ENCODE measurements at places on chromosomes 6 and 20. TPM values are rescaled to one million over a fixed set of nuclear protein-coding genes. Genes with fewer than 3 reads are reported as not detected.

The E2F1 gene
- 0.49 TPM for total RNA-seq

DNA sequence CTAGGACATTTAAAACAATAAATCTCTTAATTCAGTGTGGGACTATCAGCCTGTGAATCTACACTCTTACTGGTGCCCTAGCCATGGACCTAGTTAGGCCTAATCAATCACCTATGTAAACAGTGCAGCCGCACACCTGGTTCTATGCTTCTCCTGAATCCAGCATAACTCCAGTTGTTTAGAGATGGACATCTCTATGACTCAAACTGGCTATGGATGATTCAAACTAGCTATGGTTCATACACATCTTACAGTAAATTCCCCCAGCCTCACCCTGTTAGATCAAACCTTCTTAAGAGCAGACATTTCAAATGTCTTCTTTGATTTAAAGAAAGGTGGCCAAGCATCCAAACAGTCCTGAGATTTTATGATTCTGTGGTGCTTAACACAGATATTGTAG, 34.7 kb downstream of the SLC35B3 start:
- DNase-seq = no peak
- H3K4me1 ChIP-seq = no peaks in the 10 kb centered on the region
- no peak overlapping the region for H3K4me3 ChIP-seq

DNA sequence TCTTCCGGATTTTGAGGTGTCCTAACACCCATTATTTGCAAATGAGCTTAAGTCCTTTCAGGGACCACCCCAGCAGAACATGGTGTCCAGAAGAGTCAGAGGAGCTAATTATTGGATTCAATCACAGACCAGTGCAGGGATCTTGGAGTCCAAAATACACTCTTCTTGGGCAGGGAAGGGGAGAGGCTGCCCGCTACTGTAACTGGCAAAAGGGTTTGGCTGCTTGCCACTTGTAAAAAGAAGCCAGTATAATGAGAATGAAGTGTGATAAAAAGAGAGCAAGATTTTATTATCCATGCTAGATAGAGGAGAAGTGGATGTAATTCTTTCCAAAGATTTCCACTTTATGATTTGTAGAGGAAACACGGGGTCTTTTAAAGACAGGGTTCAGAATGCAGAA, 19.3 kb downstream of the SPINT3 start:
- no peaks in the 10 kb centered on the region for H3K36me3 ChIP-seq
- H3K4me1 ChIP-seq = no peaks in the 10 kb centered on the region
- no peak for DNase-seq
- no peak overlapping the region for H3K27ac ChIP-seq
- H3K27me3 ChIP-seq = no peaks in the 10 kb centered on the region

The DOK5 gene
- 2.5 TPM for total RNA-seq

DNA sequence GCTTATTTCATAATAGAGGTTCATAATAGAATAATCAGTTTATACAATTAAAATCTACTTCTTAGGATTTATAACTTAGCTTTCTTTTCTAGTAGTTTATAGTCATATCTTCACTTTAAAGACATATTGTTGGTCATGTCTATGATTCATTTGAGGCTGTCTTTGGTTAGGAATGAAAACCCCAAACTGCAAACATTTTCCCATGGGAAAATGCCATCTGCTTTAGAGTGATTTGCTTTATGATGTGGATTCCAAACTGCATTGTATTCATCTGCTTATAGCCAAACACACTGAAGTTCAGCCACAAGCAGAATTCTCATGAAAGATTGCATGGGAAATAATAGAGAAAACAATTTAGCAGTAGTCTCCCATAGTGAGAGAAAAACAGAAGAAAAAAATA, 128.0 kb downstream of the RFPL4B start:
- DNase-seq = no peak
- H3K4me1 ChIP-seq = peaks cover 5% of the 10 kb centered on the region
- H3K36me3 ChIP-seq = no peaks in the 10 kb centered on the region
- no peak overlapping the region for H3K4me3 ChIP-seq
- H3K27me3 ChIP-seq = no peaks in the 10 kb centered on the region

The HLA-DMB gene
- 10.3 TPM for total RNA-seq

The ABHD16B gene
- not detected for total RNA-seq

GRCh38 chr6:148509800-148510581, 167.4 kb downstream of the SASH1 start:
- peak overlapping the region; percentile 94 for H3K27ac ChIP-seq
- peaks cover 46% of the 10 kb centered on the region for H3K4me1 ChIP-seq
- H3K27me3 ChIP-seq = no peaks in the 10 kb centered on the region
- H3K36me3 ChIP-seq = no peaks in the 10 kb centered on the region
- DNase-seq = no peak

DNA sequence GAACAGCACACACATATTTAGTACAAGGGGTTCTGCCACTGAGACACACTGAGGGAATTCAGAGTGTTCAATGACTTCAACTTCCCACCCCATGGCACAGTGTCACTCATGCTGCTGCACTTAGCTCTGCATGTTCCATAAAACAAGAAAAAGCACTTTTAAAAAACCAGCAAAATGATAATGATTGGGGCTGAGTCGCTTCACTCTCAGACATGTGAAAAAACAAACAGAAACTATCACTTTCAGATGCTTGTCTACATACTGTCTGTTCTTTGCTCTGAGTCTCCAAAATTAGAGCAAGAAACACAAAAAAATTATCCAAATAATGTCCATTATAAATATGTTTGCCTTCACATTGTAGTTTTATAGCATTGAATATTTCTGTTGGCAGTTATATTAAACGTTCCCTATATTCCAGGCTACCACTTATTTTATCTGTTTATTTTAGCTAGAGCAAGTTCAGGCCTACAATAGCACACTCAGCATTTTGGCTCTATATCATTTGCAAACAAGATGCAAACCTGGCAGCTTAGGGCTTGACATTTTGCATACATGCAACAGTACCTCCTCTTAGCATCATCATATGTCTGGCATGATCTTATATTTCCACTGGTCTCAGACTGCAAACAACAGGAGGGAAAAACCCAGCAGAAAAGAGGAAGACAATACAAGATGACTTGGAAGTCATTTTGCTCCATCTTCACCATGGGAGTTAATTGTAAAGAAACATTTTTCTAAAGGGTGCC, 398.8 kb downstream of the HACE1 start:
- H3K36me3 ChIP-seq = no peaks in the 10 kb centered on the region
- no peak overlapping the region for H3K27ac ChIP-seq
- no peak for DNase-seq
- H3K27me3 ChIP-seq = no peaks in the 10 kb centered on the region

The ZMYND8 gene
- 91.1 TPM for total RNA-seq

- no peaks in the 10 kb centered on the region for H3K36me3 ChIP-seq
- H3K27me3 ChIP-seq = no peaks in the 10 kb centered on the region
- H3K4me3 ChIP-seq = no peak overlapping the region
Observed at GRCh38 chr6:27742833-27743573, 169.2 kb downstream of the OR2B2 start.

The UBE2V1 gene
- 74.2 TPM for total RNA-seq

The PACRG gene
- not detected for total RNA-seq

- H3K36me3 ChIP-seq = no peaks in the 10 kb centered on the region
- no peak for DNase-seq
- H3K4me3 ChIP-seq = no peak overlapping the region
- H3K27me3 ChIP-seq = no peaks in the 10 kb centered on the region
- H3K27ac ChIP-seq = no peak overlapping the region
Observed at GRCh38 chr6:167422934-167423333, 98.0 kb downstream of the TTLL2 start.

- H3K27me3 ChIP-seq = no peaks in the 10 kb centered on the region
- DNase-seq = peak; percentile 87
- H3K4me1 ChIP-seq = peaks cover 73% of the 10 kb centered on the region
- H3K4me3 ChIP-seq = peak overlapping the region; percentile 76
Observed at GRCh38 chr20:31719644-31720485, 2.8 kb downstream of the BCL2L1 start.

The HIVEP2 gene
- 24.6 TPM for total RNA-seq

GRCh38 chr20:51134405-51134804, 111.5 kb upstream of the KCNG1 start:
- H3K27ac ChIP-seq = no peak overlapping the region
- H3K4me3 ChIP-seq = no peak overlapping the region
- H3K36me3 ChIP-seq = no peaks in the 10 kb centered on the region
- peak; percentile 34 for DNase-seq
- H3K4me1 ChIP-seq = no peaks in the 10 kb centered on the region

The DEFB124 gene
- not detected for total RNA-seq

- H3K36me3 ChIP-seq = no peaks in the 10 kb centered on the region
- H3K27ac ChIP-seq = no peak overlapping the region
- H3K27me3 ChIP-seq = no peaks in the 10 kb centered on the region
- H3K4me1 ChIP-seq = peaks cover 28% of the 10 kb centered on the region
- DNase-seq = no peak
Observed at GRCh38 chr6:43579171-43579570, 3.2 kb downstream of the POLH start.

DNA sequence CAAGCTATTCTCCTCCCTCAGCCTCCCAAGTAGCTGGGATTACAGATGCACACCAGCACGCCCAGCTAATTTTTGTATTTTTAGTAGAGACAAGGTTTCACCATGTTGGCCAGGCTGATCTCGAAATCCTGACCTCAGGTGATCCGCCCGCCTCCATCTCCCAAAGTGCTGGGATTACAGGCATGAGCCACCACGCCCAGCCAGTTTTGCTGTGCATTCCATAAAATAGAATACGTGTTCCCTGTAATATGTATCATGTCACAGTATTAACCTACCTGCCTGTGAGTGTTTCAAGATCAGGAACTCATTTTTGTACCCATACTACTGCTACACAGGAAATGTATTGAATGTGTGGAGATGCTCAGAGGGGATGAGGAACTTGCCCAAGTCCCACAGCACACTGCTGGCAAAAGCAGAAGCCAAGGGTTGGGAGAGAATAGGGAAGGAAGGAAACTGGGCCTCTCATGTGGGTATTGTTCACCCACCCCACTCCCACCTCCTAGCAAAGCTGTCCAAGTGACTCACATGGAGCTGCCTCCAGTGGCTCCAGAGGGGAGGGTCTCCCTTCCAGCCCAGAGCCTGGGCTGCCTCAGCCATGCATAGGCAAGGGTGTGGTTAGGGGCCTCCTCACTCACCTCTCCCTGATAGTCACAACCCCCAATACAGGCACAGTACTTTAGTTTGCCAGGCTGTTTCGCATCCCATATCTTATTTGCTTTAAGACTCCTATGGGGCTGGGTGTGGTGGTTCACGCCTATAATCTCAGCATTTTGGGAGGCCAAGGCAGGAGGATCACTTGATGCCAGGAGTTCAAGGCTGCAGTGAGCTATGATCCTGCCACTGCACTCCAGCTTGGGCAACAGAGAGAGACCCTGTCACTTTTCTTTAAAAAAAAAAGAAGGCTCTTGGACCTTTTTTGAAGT, 9.4 kb downstream of the HM13 start:
- H3K4me3 ChIP-seq = no peak overlapping the region
- no peak for DNase-seq
- H3K27me3 ChIP-seq = no peaks in the 10 kb centered on the region
- peaks cover 4% of the 10 kb centered on the region for H3K36me3 ChIP-seq

DNA sequence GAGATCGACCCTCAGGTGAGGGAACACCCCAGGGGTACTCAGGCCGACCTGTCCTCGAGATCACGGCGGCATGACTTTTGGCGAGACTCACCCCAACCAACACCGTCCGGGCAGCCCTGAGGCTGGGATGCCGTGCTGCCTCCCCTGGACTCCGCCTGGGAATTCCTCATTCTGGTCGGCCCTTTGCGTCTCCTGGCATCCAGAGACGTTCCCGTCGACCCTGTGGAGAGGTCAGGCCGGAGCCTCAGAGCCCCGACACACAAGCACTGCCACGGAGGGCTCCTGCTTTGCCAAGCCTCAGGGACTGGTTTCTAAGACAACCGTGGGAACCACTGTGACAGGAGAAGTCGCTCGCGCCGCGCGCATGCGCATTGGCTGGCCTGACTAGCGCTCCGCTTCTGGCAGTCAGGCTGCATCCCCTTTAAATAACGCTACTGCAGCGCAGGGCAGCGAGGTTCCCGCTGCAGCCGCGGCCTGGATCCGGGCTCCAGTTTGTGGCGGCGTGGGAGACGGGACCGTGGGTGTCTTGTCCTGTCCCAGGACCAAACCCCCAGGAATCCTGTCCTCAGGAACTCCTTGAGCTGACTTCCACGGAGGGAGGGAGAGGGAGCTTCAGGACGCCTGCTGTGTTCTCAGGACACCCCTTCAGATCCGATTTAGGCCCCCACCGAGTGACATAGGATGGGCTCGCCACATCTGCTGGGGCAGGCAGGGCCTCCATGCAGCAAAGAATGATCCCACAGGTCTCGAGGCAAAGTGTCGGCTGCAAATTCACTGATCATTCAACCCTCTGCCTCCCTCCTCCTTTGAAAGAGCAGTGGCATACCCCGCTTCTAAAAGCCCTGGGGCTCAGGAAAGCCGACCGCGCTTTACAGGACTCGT, 163.2 kb upstream of the ZNF337 start:
- no peaks in the 10 kb centered on the region for H3K36me3 ChIP-seq
- DNase-seq = no peak
- no peak overlapping the region for H3K27ac ChIP-seq

DNA sequence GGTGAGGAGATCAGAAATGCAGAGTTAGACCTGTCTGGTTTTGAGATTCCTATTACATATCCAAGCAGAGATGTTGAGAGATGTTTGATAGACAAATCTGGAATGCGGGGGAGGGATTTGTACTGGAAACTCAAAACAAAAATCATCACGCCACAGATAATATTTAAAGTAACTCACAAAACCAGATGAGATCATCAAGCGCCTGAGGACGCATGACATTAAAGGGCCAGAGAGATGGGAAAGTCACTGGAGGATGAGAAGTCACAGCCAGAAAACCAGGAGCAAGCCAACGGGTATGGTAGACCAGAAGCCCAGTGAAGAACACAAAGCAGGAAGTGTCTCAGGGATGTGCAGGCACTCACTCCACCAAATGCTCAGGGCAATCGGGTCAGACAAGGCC, 87.7 kb downstream of the DLL1 start:
- peaks cover 10% of the 10 kb centered on the region for H3K4me1 ChIP-seq
- no peak overlapping the region for H3K27ac ChIP-seq
- H3K36me3 ChIP-seq = no peaks in the 10 kb centered on the region
- H3K4me3 ChIP-seq = no peak overlapping the region
- peak; percentile 71 for DNase-seq

The SPTLC3 gene
- total RNA-seq = 5.9 TPM

DNA sequence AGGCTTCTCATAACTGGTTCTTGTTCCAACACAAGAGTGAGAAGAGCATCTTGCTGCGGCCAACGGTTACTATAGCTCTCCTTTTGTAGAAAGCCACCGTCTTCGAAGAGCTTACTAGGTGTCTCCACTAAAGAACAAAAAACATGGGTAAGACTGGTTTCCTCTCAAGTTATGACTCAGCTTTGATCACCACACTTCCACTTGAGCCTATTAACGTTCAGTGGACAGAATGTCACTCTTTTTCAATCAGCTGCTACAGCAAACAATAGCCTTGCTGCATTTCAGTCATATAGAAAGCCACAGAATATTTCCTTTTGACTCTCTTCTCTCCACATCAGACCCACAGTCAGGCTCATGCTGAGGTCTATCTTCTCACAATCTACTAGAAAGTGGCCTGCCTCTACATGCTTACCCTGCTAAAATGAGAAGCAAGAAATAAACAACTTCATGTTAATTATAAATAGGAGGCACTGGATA, 243.5 kb upstream of the PREP start:
- H3K4me1 ChIP-seq = peaks cover 18% of the 10 kb centered on the region
- no peak overlapping the region for H3K4me3 ChIP-seq
- H3K36me3 ChIP-seq = no peaks in the 10 kb centered on the region
- H3K27ac ChIP-seq = no peak overlapping the region
- no peak for DNase-seq
- H3K27me3 ChIP-seq = no peaks in the 10 kb centered on the region

The CYP21A2 gene
- total RNA-seq = 9.3 TPM

Data from vagina (tissue), 2 donors.